ENCODE measurements at places on chromosomes 3 and 15. TPM values are rescaled to one million over a fixed set of nuclear protein-coding genes. Genes with fewer than 3 reads are reported as not detected.

The DPH6 gene
- 50.0 TPM for total RNA-seq

The DLEC1 gene
- total RNA-seq: 0.19 TPM

GRCh38 chr15:63258658-63259057, 18.7 kb upstream of the APH1B start:
- H3K36me3 ChIP-seq: peaks cover 35% of the 10 kb centered on the region
- no peak for DNase-seq
- no peaks in the 10 kb centered on the region for H3K27me3 ChIP-seq
- peaks cover 5% of the 10 kb centered on the region for H3K4me1 ChIP-seq

DNA sequence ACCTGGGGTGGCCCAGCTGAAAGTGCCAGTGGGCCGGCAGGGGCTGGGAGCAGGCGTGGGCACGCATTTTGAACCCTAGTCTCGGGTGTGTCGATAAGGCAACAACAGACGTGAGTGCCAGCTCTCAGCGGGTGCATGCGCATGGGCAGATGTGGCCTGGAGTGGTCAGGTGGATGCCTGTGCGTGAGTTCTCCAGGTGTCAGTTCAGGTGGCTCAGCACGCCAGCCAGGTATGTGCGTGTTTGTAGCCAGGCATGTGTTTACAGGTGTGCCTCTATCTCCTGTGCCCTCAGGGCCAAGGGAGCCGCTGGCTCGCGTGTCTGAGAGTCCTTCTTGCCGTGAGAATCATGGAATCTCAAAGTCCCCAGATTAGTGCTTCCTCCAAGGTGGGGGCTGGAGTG, 14.8 kb downstream of the CYP1A2 start:
- DNase-seq: no peak
- H3K4me3 ChIP-seq: no peak overlapping the region
- peaks cover 13% of the 10 kb centered on the region for H3K27me3 ChIP-seq
- no peak overlapping the region for H3K27ac ChIP-seq
- H3K4me1 ChIP-seq: peaks cover 11% of the 10 kb centered on the region

DNA sequence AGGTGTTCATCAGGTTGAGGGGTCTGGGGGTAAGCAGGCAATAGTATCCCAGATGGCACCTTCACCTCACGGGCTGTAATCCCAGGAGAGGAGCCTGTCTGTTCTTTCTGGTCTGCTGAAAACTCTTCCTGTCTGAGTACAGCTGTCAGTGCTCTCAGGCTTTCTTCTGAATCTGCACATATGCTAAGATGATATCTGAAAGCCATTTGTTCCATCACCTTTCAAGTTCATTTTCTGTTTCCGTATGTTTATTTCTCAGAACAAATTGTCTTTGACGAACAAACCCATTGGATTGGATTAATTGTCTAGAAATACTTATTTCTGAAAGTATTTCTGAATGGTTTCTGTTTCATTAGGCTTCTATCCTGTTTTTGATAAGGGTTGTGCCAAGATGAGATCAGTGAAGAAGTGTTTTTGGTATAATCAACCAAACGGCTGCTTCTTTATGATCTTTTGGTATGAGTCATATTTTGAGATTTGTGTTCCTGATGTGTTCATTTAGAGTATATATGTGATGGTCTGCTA, 13.3 kb downstream of the ZNF592 start:
- no peak for DNase-seq
- H3K27ac ChIP-seq: no peak overlapping the region
- no peaks in the 10 kb centered on the region for H3K27me3 ChIP-seq
- no peak overlapping the region for H3K4me3 ChIP-seq

- no peak for DNase-seq
- no peaks in the 10 kb centered on the region for H3K4me1 ChIP-seq
- no peaks in the 10 kb centered on the region for H3K27me3 ChIP-seq
- no peak overlapping the region for H3K27ac ChIP-seq
- H3K4me3 ChIP-seq: no peak overlapping the region
- H3K36me3 ChIP-seq: no peaks in the 10 kb centered on the region
Measured at GRCh38 chr15:27679731-27680471, 419.2 kb downstream of the OCA2 start.

- H3K27ac ChIP-seq: no peak overlapping the region
- no peaks in the 10 kb centered on the region for H3K4me1 ChIP-seq
- DNase-seq: no peak
- no peak overlapping the region for H3K4me3 ChIP-seq
- H3K27me3 ChIP-seq: no peaks in the 10 kb centered on the region
- no peaks in the 10 kb centered on the region for H3K36me3 ChIP-seq
Measured at GRCh38 chr3:90091549-90091948, 984.1 kb downstream of the EPHA3 start.

DNA sequence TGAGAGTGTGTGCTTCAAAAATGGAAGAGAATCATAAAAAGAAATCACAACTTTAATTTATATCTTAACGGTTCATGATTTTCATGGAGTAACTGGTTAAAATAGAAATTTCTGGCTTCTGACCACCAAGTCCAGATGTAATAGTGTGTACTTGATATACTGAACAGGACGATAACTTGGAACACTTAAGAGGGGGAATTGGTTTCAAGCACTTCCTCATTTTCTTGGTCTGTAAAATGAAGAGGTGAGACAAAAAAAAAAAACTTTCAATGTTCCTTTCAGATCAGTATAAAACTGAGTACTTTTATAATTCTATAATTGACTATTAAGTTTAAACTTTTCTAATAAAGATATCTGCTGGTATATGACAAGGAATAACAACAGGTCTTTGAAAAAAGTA, 64.0 kb upstream of the TRA2B start:
- H3K36me3 ChIP-seq: no peaks in the 10 kb centered on the region
- H3K27ac ChIP-seq: no peak overlapping the region
- H3K4me1 ChIP-seq: no peaks in the 10 kb centered on the region
- H3K4me3 ChIP-seq: no peak overlapping the region

DNA sequence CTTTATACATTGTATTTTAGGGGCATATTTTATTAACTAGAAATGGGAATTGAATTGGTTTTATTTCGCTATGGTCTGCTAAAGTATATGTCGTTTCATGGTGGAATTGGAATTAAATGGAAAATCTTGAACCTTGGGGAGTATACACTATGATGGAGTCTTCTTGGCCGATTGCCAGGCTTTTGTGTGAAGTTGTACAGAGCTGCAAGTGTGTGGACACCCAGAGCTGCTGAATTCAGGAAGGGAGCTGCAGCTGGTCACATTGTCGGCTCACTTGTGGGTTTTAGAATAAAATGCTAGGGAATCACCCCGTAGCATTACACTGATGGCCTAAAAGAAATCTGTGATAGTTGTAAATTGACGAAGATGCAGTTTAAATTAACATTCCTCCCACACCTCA, 35.1 kb downstream of the USP3 start:
- H3K4me1 ChIP-seq: no peaks in the 10 kb centered on the region
- no peak overlapping the region for H3K27ac ChIP-seq
- peaks cover 16% of the 10 kb centered on the region for H3K36me3 ChIP-seq
- no peak overlapping the region for H3K4me3 ChIP-seq
